Stimulated activated CD4-positive, alpha-beta T cell treated with anti-CD3 and anti-CD28 coated beads, Interleukin-15, amount 100 ng/mL, for 1 hour (primary cell): ENCODE measurements at places on chromosomes 6 and 20.

DNA sequence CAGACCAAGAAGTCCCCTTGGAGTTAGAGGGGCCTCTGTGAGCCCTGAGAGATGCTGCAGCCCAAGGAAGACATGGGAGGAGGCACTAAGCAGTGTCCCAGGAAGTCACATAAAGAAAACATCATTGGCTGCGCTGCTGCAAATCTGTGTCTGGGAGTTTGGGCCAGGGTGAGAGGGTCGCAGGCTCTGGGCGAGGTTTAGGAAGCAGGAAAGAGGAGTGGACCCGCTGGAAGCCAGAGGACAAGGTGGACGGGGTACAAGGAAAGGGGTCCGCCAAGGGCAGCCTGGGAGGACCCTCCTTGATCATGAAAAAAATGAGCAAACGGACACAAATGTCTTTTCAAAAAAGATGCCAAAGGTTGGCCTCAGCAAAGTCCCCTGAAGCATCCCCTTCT lies 15.5 kb upstream of the SERPINB1 start:
- no peak for DNase-seq

DNA sequence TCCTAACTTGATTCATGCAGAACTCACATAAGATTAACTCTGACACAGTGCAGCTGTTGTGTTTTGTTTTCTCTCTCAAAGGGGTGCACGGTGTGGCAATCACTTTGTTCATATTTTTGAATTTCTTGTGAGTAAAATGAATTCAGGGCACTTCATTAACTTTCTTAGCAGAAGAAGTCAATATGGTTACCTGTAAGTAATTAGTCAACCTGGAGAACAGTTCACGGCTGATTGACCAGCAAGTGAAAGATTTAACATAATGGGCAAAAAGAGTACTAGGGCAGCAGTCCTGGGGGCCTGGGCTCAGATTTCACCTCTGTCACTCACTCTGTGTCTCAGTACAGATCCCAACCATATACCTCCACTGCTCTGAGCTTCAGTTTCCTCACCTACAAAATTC lies 102.4 kb upstream of the SPTLC3 start:
- no peak for DNase-seq

DNA sequence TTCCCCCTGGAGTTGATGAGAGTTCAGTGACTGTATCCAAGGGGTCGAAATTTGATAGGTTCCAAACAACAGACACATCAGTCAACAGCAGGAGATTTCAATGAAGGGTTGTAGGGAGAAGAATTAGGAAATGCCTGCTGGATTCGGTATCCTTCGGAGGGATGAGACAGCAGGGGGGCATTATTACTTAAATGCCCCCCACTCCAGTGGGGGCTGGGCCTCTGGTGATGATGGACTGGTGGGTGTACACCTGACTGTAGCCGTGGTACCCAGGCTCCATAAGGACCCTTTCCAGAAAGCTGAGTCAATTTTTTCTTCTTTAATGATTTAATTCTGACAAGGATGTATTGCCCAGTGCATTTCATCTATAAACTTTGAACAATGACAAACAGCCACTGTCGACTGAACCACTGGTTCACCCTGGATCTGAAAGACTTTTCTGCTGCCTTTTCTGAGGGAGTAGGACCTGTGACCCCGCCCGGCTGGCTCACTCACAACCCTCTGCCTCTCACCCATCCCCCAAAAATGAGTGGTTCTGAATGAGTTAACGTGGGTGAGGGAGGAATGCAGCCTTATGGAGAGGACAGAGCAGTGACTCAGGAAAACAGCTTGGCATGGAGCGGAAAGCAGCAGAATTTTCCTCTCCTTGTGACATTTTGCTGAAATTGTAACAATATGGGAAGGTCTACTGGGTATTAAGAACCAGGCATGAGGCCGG lies 41.0 kb downstream of the ZMYND8 start:
- DNase-seq, result no peak

DNA sequence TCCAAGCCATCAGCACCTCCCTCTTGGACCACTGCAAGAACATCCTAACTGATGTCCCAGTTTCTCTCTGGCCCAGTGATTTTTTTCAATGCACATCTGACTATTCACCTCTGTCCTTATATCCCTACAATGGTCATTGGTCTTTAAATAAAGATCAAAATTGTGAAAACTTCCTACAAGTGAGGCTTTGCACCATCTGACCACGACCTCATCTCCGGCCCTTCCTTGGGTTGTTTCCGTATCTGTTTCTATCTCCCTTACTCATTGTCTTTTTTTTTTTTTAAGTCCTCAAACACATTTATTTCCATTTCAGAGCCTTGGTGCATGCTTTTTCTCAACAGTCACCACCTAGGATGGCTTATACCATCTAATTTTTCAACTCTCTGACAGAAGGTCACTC lies 88.1 kb downstream of the IPCEF1 start:
- DNase-seq, result no peak
